ENCODE measurements at places on chromosomes 11 and 22.
A peak's percentile ranks its signal among the peaks of the same experiment; 100 is the strongest.

DNA sequence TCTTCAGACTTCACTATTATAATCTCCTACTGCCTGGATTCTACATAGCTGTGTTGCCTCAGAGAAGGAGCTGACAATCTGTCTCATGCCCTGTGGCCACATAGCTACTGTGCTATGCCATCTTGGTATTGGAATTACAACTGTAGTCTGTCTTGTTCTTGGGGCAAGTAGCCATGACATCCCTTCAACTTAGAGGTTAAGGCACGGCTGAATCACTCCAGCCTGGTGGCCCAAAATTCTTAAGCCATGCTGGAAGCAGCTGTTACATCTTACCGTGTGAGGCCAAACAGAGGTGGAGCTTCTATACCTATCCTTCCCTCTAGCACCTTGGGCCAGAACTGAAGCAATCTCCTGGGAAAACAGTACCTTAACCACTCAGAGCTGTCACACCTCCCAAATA is 14.8 kb downstream of the CARD18 start:
- no peak for DNase-seq

- DNase-seq, result no peak
These were observed 31.1 kb downstream of the MRGPRX4 start for GRCh38 chr11:18203723-18204122.

DNA sequence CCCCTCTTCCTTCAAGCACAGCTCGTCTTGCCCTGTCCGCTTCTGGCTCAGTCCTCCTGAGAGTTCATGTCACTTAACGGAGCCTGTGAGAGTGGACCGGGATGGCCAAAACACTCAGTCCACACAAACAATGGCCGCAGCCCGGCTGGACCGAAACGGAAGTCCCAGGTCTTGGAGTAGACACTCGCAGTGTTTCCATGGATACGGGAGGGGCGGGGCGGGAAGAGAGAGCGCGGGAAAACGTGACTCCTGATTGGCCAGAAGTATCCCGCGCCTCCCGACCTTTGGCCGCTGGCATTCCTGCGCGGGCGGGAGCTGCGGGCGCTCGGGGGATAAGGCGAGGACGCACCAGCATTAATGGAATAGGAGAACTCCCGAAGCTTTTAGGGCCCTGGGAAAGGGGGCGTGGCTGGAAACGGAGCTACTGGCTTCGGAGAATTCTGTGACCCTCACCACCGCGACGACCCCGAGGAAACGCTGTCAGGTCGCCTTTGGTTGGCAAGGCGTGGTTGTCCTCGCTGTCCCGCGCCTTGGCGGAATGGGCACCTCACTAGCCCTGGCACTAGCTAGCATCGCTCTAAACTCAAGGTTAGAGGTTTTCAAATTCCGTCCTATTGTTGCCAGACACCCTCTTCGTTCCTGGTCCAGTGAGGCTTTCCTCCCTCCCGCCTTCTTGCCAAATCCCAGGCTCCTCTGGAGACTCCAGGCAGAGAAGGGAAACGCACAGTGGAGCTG is at the start of the genes NLRP14 and ZNF214:
Gene NLRP14 (plus strand): TSS at position 297 of the 735 bp plus-strand sequence. CDS start 18,108 bp downstream, outside the sequence.
Gene ZNF214 (minus strand): TSS at position 164 of the 735 bp plus-strand sequence. CDS start 17,511 bp downstream, outside the sequence.
- peak; percentile 96 for DNase-seq

- no peak for DNase-seq
These were observed 24.5 kb upstream of the RAG2 start for GRCh38 chr11:36622431-36623136.

- no peak for DNase-seq
These were observed 129.5 kb downstream of the ETS1 start for GRCh38 chr11:128457874-128458273.

- no peak for DNase-seq
These were observed 268.2 kb downstream of the FAM181B start for GRCh38 chr11:82465481-82465880.

DNA sequence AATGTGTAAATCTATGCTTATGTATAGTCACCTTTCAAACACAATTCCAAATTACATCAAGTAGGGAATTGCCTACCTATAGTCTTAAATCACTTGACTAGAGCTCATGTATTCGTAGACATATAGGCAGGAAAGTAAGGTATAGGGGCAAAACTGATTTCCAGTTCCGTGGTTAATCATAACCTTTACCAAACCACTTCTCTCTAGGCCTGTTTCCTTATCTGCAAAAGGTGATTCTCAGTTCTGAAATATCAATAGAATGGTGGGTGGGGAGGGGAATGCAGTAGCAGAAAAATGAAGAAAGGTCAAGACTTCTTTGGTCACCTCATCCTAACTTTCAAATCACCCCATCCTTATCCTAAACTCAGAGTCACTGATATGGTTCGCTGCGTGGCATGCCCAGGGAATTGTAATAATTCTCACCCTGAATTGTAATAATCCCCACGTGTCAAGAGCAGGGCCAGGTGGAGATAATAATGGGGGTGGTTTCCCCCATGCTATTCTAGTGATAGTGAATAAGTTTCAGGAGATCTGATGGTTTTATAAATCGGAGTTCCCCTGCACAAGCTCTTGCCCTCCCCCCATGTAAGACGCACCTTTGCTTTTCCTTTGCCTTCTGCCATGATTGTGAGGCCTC is 1.9 kb upstream of the ANO5 start:
- DNase-seq, result no peak

- no peak for DNase-seq
These were observed 22.2 kb upstream of the UBASH3B start for GRCh38 chr11:122633219-122633829.

DNA sequence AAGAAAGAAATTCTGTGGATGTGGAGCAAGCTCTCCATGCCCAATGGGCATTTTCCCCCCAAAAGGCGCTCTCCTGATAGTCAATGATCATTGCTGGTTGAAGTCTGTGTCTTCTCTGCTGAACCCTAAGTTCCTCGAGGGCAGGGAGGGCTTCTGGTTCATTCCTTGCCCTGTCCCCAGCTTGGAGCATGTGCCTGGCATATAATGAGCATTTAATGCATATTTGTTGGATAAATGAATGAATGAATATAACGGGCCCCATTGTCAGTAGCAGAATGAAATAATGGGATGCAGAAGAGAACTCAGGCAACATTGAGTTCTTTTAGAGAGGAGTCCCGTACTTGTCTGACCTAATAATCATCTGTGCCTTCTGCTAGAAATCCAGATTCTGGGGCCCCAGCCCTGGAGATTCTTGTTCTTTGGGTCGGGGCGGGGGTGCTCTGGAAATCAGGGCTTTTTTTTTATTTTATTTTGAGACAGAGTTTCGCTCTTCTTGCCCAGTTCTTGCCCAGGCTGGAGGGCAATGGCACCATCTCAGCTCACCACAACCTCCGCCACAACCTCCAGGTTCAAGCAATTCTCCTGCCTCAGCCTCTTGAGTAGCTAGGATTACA is 64.4 kb downstream of the CD82 start:
- DNase-seq, result no peak

DNA sequence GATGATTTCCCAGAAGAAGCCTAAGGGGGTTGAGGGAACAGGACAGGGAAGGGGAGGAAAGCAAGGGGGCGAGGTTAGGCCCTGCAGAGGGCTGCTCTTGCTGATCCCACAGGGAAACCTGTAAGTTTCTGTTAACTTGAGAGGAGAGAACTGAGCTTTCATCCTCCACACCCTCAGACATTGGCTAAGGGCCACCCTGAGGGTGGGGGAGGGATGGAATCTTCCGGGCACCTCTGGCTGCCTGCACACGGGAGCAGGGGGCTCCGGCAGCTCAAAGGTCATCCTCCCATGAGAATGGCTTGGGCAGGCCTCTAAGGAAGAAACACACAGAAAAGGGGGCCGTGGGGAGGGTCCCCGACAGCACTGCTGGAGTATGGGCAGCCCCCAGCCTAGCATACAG is 108.1 kb downstream of the TSPAN18 start:
- no peak for DNase-seq

DNA sequence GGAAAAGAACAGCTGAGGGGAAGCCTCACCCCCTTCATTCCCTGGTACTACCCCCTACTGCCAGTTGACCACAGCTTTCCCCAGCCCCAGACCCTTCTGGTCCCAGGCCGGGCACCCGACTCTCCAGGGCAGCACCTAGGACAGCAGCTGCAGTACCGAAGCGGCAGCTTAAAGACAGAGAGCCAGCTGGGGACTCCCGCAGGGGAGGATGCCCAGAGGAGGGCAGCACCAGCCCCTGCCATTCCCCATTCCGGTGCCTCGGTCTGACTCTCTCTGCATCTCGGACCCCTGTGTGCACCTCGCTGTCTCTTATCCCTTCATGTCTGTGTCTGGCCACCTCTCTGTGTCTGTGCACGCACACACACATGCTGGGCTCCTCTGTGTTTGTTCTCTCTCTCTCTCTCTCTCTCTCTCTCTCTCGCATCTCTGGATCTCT is 9.4 kb downstream of the IGSF9B start:
- no peak for DNase-seq

DNA sequence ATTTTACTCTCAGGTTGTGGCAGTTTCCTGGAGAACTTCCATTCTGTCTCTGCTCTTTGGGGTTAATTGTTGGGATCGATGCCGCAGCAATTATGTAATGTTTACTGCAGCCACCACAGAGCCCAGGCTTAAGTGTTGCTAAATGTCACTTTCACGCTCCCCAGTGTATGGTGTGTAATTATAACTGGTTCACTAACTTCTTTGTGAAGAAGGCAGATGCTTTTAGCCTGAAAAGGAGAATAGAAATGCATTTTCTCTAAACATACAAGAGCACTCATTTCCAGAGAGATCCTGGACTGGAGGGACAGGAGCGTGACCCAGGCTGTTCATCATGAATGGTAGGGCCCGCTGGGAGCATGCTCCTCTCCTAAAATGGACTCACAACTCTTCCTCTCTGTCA is 132.2 kb upstream of the PLET1 start:
- no peak for DNase-seq

Measured in coronary artery (tissue), 2 donors.